ENCODE measurements at places on chromosomes 6 and 20. TPM values are rescaled to one million over a fixed set of nuclear protein-coding genes. Genes with fewer than 3 reads are reported as not detected.
A peak's percentile ranks its signal among the peaks of the same experiment; 100 is the strongest.

GPR6 gene
- polyA plus RNA-seq: not detected

DNA sequence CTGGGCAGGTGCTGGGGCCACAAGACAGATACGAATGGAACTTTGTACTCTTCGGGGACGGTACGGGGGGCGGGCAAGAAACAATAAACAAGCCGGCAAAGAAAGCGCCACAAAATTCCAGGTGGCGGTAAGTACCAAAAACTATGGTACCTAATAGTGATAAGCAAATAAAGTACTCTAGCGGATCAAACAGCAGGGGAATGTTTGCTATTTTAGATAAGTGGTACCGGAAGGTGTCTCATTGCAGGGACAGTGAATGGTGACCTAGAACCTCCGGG lies 15.1 kb upstream of the RIPK1 start:
- no peak for DNase-seq

DNA sequence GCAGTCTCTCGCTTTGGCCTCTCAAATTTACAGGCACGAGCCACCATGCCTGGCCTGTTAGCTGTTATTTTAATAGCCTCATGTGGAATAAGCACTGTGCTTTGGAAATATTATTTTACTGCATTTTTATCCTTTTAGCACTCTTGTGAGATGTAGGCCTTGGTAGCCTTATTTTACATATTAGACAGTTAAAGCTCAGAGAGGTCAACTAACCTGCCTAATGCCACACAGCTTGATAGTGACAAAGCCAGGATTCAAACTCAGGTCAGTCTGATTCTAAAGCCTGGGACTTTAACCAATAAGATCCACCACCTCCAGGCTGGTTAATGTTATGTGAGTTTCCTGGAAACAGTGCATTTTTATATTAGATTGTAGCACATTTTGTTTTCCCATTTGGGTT lies 9.5 kb downstream of the TNFAIP3 start:
- DNase-seq: no peak

DNA sequence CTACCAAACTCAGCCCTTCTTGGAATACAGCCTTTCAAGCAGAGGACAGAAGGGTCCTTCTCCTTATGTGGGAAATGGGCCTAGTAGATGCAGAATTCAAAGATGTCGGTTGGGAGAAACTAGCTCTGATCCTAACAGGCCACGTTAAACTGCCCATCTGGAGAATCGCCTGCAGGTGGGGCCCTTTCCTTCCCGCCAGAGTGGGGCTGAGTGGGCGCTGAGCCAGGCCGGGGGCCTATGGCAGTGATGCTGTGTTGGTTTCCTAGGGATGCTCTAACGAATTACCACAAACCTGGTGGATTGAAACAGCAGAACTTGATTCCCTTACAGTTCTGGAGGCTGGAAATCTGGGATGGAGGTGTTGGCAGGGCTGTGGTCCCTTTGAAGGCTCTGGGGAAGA lies 9.1 kb downstream of the MAPK13 start:
- no peak for DNase-seq

DNA sequence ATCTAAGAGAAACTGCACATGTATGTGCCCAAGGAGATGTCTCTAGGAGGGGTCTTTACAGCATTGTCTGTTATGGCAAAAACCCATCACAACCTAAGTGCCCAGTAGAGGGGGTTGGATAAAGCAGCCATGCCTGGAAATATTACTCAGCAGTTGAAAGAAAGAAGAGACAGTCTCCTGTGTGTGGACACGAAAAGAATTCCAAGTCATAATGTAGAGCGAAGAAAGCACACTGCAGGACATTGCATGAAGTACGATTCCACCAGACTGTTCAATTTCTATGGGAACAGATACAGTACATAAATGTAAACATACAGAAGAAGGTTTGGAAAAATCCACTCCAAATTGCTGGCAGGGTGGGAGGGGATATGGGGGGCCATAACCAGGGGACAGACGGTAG lies 7.3 kb upstream of the TGM2 start:
- DNase-seq: no peak

- DNase-seq: no peak
Observed at GRCh38 chr20:15556869-15557268, 1016.4 kb downstream of the KIF16B start.

GRCh38 chr20:15851576-15852215 lies 721.6 kb downstream of the KIF16B start:
- DNase-seq: no peak

- DNase-seq: peak; percentile 60
Observed at GRCh38 chr6:75526502-75527127, 33.0 kb upstream of the FILIP1 start.

- DNase-seq: no peak
Observed at GRCh38 chr6:93282521-93283031, 136.8 kb downstream of the EPHA7 start.

GOPC gene
- 70.9 TPM for polyA plus RNA-seq

DNA sequence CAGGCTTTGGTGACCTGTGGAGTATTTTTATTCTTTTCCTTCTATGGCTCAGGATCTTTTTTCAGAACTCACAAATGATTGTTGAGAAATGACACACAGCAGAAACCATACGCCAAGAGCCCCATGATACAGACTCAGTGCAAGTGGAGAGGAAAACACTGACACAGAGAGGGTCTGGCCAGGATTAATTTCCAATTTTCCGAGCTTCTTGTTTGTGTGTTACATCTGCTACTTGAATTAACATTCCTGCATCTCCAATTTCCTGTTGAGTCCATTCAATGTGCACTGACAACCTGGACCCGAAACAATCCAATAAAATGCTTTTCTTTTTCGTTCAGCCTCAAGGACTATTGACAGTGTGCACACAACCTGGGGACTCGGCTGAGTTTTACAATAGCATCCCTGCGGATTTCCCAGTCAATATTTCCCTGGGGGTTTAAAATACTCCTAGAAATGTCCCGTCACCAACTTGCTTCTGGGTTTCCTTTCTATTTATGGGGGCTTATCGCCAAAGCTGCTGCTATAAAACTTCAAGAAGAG lies 4.9 kb upstream of the MLN start:
- no peak for DNase-seq

MYLK2 gene
- 0.76 TPM for polyA plus RNA-seq

GRCh38 chr6:67736816-67737215 lies 898.3 kb upstream of the ADGRB3 start:
- no peak for DNase-seq

CITED2 gene
- polyA plus RNA-seq: 142 TPM

DNA sequence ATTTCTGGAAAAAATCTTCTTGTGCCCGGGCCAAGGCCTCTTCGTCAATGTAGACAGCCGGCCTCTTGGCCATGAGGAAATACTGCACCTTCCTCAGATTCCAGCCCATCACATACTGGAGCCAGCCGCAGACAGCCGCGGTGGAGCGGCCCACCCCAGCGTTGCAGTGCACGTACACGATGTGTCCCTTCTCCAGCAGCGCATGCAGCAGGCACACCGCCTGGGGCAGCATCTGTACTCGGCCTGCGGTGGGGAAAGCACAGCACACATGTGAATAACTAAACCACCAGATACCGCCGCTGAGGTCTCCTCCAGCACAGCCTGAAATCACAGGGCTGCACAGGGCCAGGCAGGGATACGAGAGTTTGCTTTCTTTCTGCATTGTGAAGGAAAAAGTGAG lies 107.9 kb downstream of the EPM2A start:
- DNase-seq: no peak

SAMD5 gene
- 19.4 TPM for polyA plus RNA-seq

DNA sequence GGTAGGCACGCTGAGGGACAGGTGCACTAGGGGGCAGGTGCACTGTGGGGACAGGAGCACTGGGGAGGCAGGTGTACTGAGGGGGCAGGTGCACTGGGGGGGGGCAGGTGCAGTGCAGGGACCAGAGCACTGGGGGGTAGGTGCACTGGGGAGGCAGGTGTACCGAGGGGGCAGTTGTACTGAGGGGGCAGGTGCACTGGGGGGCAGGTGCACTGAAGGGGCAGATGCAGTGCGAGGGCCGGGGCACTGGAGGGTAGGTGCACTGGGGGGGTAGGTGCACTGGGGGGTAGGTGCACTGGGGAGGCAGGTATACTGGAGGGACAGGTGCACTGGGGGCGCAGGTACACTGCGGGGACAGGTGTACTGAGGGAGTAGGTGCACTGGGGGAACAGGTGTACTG lies 39.5 kb downstream of the DAAM2 start:
- no peak for DNase-seq

PNRC1 gene
- polyA plus RNA-seq: 114 TPM

DNA sequence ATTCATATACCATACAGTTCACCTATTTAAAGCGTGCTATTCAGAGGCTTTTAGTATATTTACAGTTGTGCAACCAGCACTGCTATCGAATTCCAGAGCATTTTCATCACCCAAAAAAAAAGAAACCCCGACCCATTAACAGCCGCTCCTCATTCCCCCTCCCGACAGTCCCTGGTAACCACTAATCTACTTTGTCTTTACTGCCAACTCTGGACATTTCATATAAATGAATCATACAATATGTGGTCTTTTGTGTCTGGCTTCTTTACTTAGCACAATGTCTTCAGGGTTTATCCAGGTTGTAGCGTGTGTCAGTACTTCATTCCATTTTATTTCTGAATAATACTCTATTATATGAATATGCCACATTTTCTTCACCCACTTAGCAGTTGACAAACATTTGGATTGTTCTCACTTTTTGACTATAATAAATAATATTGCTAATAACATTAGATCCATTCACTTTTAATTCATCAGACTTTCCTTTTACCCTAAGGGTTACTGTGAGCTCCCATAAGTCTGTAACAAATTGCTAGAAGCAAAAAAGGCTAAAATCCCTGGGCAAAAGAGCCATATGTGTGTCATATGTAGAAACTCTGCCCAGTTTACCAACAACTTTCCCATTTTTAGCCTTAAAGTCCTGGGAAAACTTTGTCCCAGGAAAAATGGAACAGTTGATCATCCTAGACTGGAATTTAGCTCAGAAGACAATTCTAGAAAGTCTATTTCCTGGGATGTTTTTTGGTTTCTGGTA lies 23.2 kb upstream of the ROS1 start:
- no peak for DNase-seq

DNA sequence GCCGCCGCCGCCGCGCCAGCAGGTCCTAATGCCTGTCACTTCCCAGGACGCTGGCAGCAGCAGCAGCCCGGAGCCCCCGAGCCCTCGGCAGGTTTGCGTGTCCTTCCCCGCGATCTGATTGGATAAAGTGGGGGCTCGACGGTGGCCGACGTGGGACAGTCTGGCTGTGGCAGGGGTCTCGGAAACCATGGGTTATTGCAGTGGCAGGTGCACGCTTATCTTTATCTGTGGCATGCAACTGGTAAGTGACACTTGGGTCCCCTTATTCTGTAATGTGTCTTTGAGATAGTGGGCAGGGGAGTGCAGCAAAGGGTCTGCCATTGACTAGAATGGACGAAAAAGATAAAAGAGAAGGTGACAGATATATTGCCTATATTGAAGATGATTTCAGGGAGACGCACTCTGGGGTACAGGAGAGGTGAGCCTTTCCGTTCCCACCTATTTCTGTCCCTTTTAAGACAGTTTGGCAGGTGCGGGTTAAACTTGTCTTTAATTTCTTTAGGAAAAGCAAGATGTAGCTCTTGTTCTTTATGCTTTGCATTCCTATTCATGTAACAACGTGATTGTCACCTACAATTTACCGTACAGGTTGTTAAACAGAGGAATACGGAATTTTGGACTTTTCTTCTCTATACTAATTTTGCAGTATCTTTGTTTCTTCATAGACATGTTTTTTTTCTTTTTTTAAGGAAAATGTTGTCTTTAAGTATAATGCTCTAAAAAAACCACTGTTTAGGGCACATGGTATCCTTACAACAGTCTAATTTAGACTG lies 535 bp downstream of the NKAIN2 start:
- peak; percentile 44 for DNase-seq

- DNase-seq: no peak
Observed at GRCh38 chr20:33983371-33983770, 10.3 kb upstream of the RALY start.

- no peak for DNase-seq
Observed at GRCh38 chr20:32165836-32166545, 41.6 kb downstream of the PLAGL2 start.

DNA sequence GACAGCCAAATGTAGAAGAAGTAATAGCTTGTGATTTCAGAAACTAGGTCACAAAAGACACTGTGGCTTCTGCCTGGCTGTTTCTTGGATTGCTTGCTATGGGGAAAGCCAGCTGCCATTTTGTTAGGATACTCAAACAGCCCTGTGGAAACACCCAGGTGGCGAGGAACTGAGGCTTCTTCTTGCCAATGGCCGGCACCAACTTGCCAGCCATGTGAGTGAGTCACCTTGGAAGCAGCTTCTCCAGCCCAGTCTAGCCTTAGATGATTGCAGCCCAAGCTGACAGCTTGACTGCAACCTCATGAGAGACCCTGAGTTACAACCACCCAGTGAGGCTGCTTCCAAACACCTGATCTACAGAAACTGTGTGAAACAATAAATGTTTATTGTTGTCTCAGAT lies 11.9 kb upstream of the KIAA1755 start:
- no peak for DNase-seq

JAG1 gene
- 213 TPM for polyA plus RNA-seq

SEL1L2 gene
- polyA plus RNA-seq: not detected

- no peak for DNase-seq
Observed at GRCh38 chr6:34535199-34535598, 20.9 kb downstream of the SPDEF start.

- DNase-seq: no peak
Observed at GRCh38 chr20:63847237-63848002, 13.9 kb upstream of the ABHD16B start.

TPBG gene
- 29.1 TPM for polyA plus RNA-seq

DNA sequence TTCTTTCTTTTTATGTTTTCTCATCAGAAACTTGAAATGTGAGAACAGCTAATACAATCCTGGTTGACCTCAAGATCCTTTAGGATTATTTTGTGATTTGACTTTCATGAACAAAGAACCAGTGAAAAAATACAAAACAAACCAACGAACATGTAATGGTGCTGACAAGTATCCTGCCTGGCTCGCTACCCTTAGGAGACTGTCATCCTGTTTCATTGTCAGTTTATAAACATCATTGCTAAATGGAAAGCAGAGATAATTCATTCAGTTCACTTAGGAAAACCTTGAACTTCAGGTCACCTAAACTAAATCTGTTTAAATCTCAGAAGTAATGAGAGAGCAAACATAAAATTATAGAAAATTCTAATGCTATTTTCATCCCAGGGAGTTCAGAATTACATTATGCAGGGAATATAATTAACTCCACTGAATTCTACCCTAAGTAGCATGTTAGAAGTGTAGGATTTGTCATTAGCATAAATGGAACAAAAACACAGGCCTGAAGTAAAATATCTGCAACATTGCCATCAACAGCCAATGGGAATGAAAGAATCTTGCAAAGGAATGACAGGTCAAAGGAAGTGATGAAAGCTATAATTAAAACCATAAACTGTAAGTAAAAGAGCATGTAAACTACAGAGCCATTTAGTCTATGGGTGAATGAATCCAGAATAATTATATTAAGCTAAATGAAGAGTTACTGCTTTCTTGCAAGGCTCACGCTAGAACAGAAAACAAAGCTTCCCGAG lies 401.2 kb upstream of the MANEA start:
- no peak for DNase-seq

DNA sequence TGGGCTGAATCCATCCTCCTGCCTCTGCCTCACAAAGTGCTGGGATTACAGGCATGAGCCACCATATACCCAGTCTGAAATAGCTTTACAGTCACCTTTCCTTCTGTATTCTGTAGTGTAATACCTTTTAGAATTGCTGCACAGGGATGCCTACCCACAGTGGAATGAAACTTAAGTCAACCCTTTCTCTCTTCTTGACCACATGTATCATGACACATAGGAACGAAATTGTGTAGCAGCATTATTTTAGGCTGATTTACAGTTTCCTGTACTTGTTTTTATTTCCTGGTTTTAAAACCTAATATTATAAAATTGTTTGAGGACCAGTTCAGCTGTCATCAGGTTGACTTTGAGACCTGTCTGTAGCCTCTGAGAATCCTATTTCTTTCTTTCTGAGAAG lies 297.8 kb downstream of the ZFAND3 start:
- DNase-seq: no peak

- DNase-seq: no peak
Observed at GRCh38 chr20:36866681-36867495, 9.1 kb upstream of the TLDC2 start.

TFAP2A gene
- polyA plus RNA-seq: 33.6 TPM
